Sciatic nerve (tissue), 2 donors: ENCODE measurements at places on chromosomes 11 and 22.
A peak's percentile ranks its signal among the peaks of the same experiment; 100 is the strongest.

GRCh38 chr11:57417056-57417455 is 9.9 kb downstream of the SLC43A3 start:
- no peak for DNase-seq

GRCh38 chr11:34679681-34680080 is 58.8 kb downstream of the EHF start:
- no peak for DNase-seq

- DNase-seq = peak; percentile 49
Measured at GRCh38 chr11:2580061-2580421, 119.8 kb downstream of the KCNQ1OT1 start.

- no peak for DNase-seq
Measured at GRCh38 chr11:57239348-57239747, 2.3 kb upstream of the APLNR start.

- DNase-seq = no peak
Measured at GRCh38 chr22:42180349-42180842, 49.8 kb upstream of the CYP2D6 start.
